GM23248 (cell line): ENCODE measurements at places on chromosomes 3 and 15. TPM values are rescaled to one million over a fixed set of nuclear protein-coding genes. Genes with fewer than 3 reads are reported as not detected.

XCR1 gene
- not detected in 2 replicates for total RNA-seq

RAD51 gene
- 5.1 and 7.1 TPM in 2 replicates for total RNA-seq

ATP13A5 gene
- total RNA-seq, result not detected in 2 replicates

GRCh38 chr3:53630547-53630946, 136.1 kb downstream of the CACNA1D start:
- no peak for DNase-seq

- DNase-seq, result peak; percentile 17
Observed at GRCh38 chr3:183188895-183189462, 26.4 kb upstream of the LAMP3 start.

OTOL1 gene
- not detected in 2 replicates for total RNA-seq

ASTE1 gene
- total RNA-seq, result 4.8 and 5.8 TPM in 2 replicates

- DNase-seq, result peak; percentile 72
Observed at GRCh38 chr3:146464005-146464595, 5.3 kb downstream of the PLSCR2 start.

GRCh38 chr15:70643783-70644125, 119.6 kb downstream of the UACA start:
- peak; percentile 44 for DNase-seq

- DNase-seq, result no peak
Observed at GRCh38 chr15:70079888-70080287, 17.8 kb downstream of the TLE3 start.

DNA sequence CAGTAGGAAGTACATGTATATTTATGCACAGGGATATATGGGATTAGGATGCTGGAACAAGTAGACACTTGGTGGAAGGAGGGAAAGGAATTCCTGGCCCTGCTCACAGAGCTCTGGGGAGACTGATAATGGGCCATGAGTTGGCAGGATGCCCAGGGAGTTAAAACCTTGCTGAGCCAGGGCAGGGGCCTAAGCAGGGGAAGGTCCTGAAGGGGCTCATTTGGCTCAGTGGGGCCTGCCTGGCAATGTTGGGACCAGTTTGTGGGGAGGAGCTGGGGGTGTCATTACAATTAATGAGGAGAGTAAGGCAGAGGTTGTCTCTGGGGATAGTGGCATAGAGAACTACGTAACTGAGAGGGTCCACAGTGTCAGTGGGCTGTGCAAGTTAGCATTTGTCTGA, 124.2 kb upstream of the ADPGK start:
- no peak for DNase-seq

DNA sequence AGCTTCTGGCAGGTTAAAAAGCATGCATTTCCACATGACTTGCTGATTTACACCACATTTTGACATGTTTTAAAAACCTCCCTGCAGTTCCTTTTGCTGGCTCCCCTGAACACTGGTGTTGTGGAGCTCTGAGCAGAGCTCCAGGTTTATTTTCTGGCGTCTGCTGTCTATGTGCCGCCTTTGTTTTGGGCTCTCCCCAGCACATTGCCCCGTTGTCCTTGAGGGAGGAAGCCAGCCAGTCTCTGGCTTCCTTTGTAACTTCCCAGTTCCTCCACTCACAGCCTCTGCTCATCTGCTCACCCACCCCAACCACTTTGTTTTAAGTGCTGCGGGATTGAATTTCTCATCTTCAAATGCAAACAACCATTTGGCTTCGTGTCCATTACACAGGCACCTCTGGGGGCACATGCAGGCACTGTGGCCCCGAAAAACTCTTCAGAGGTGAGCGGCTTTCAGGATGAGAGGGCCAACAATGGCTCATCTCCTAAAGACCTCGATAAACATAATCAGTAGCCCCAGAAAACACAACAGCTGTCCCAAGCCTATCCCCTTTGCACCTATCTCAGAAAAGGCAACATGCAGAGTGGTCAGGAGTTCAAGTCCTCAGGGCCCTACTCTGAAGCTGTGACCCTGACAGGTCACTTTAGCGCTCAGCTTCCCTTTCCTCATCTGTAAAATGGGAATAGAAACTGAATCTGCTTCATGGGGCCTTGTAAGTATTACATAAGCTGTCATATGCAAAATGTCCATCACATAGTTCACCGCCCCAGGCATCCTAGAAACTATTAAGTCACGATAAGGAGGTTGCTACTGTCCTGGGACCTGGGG, 1.3 kb upstream of the MEF2A start:
- peak; percentile 52 for DNase-seq

IL17RE gene
- total RNA-seq, result 0.51 and 5.5 TPM in 2 replicates

PLOD2 gene
- 306 and 330 TPM in 2 replicates for total RNA-seq

- DNase-seq, result no peak
Observed at GRCh38 chr15:62940093-62940754, 102.3 kb upstream of the TPM1 start.

FSIP1 gene
- 1.6 and 2.4 TPM in 2 replicates for total RNA-seq

DNA sequence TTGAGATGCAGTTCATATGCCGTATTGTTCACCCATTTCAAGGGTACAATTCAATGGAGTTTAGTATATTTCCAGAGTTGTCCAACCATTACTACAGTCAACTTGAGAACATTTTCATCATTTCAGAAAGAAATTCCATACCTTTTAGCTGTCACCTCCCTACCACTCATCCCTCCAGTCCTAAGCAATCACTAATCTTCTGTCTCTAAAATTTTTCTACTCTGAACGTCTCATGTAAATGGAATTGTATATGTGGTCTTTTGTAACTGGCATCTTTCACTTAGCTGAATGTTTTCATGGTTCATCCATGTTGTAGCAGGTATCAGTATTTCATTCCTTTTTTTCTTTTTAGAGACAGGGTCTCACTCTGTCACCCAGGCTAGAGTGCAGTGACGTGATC, 51.1 kb downstream of the CMTM7 start:
- DNase-seq, result peak; percentile 68

ADGRG7 gene
- not detected in 2 replicates for total RNA-seq

DNA sequence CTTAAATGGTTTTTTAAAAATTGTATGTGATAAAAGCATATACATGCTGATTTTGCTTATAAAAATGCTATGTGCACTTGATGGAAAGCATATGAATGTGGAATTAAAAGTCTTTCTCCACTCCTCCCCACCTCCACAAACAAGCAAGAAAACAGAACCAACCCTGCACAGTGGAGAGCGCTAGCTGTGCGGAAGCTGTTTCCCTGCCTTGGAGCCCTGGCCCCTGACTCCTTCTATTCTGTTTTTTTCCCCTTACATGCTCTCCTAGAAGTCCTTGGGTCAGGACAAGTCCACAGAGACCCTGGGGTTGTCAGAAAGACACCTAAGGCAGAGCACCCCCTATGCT, 64.2 kb downstream of the BOC start:
- no peak for DNase-seq

- DNase-seq, result no peak
Observed at GRCh38 chr15:31341496-31342195, 15.0 kb downstream of the KLF13 start.

DNA sequence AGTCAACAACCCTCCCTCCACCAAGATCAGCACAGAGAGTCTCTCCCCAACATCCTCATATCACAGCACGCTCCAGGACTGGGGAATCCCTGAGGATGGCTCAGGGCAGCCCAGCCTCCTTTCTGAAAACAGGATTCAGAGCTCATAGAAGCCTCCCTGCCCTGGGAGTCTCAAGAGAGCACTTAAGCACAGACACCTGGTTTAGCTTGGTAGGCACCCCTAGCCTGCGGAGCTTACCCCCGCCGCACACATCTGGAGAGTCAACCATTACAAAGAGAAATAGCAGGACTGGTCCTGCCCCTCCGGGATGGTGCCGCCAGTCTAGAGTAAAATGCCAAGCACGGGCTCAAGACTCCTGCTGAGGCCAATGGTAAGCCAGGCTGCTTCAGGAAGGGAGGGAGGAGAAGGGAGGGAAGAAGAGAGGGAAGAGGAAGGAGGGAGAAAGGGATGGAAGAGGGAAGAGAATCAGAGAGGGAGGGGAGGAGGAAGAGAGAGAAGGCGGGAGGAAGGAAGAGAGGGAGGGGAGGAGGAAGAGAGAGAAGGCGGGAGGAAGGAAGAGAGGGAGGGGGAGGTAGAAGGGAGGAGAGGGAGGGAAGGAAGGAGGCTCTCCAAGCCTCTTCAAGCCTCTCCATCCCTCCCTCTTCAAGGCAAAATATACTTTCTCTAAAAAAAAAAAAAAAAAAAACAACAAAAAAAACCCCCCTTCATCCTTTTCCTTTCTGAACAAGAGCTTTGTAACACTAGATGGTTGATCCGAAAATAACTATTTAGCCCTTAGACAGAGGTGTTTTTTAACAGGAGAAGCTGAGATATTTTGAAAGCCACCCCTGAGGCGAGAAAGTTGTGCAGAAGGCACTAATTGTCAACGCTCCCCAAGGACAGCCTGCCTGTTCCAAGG, 278.6 kb upstream of the TLE3 start:
- no peak for DNase-seq

DNA sequence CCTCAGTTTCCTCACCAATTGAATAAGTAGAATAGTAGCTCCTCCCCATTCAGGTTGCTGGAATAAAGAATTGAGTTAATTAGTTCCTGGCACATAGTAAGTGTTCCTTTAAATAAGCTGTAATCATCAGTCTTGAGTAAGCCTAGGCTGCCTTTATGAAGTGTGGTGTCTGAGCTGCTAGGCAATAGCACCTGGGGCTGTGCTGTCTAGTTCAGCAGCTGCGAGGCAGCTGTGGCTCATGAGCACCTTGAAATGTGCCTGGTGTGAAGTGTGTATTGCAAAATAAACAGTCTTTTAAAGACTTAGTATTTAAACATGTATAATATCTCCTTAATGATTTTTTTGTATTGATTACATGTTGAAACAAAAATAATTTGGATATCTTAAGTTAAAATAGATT, 77.6 kb downstream of the TOP2B start:
- DNase-seq, result no peak

- peak; percentile 35 for DNase-seq
Observed at GRCh38 chr3:61315871-61316270, 64.6 kb upstream of the FHIT start.

DNA sequence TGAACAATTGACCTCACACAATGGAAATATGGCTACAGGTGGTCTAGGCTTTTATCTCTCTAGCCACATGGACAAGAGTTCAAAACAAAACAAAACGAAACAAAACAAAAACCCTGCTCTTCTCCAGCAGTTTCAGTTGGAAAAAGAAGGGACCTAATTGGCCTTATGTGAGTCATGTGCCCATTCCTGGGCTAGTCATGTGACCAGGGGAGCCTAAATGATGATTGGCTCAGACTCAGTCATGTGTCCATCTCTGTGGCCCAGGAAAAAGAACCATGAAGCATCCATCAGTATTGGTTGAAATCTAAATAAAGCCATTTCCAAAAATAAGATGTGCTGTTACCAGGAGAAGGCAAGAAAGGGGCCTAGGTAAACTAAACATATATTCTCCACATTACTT, 96.8 kb downstream of the ANXA2 start:
- DNase-seq, result peak; percentile 6

DNA sequence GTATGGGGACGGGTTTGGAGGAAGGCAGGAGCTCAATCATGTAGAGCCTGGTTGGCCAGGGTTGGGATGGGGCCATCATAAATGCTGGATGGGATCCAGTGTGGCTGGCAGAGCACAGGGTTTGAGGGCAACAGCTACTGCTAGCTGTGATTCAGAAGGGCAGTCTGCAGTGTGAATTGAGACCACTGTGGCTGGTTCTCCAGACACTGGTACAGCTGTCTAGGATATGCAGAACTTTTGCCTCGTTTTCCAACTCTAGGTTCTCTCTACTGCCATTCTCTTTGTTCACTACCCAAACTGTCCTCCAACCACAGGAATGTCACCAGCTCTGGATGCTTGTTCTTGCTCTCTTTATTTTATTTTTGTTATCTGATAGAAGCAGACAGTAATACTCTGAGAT, 543.6 kb downstream of the AGBL1 start:
- no peak for DNase-seq

- peak; percentile 100 for DNase-seq
Observed at GRCh38 chr15:96330450-96331143, at the start of gene NR2F2. NR2F2 (plus strand) TSS chr15:96330700; CDS start chr15:96332106, 1,406 bp downstream.

GRCh38 chr15:31217566-31218270, 108.9 kb upstream of the KLF13 start:
- no peak for DNase-seq

BCHE gene
- not detected in 2 replicates for total RNA-seq

DNA sequence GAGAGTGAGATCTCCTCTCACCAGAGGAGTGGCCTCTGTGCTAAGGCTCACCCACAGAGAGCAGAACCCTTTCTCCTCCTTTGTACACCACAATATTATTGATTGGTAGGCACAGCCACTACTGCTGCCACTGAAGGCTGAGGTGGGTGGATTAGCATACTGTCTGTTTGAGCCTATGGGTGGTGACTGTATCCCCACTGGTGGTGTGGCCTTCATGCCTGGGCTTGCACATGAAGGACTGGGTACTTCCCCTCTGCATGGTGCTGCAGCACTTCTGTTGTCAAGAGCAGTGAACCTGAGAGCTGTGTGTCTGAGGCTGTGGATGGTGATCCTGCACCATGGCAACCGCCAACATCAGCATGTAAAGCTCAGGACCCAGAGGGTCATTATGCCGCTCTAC, 35.7 kb upstream of the NECTIN3 start:
- DNase-seq, result no peak

- DNase-seq, result no peak
Observed at GRCh38 chr15:40061212-40061901, 22.4 kb upstream of the SRP14 start.

GRCh38 chr3:132543011-132543739, 53.9 kb upstream of the ACKR4 start:
- peak; percentile 94 for DNase-seq

DNA sequence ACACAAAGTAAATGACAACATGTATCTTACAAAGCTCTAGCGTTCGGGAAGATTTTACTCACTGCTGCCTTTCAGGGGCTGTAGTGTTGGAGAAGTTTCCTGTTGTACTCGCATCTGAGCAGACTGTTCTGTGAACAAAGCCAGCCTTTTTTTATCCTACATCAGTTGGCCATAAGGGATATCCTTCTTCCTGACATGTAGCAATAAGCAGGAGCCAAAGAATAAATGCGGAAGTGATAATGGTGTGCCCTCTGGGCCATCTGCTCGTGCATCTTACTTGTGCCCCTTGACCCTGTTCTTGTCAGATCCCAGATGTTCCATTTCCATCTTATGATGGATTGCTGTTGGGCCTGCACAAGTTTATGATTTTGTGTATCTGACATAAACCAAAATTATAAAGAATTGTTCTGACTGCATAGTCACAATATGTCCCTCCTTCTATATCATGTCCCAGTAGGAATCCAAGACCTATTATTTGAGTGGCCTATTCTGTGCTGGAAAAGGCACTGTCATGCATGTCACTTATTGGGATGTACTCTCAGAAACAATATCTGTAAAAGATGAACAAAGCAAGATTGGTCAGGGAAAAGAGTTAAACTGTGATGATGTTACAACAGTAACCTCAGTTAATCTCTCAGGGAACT, 631.3 kb downstream of the NSUN3 start:
- DNase-seq, result no peak

GRCh38 chr3:117417411-117417810, 707.8 kb downstream of the TUSC7 start:
- peak; percentile 32 for DNase-seq

GUCA1C gene
- total RNA-seq, result not detected in 2 replicates

LOXL1 gene
- total RNA-seq, result 534 and 540 TPM in 2 replicates

PLA2G4D gene
- not detected in 2 replicates for total RNA-seq

MKRN2OS gene
- not detected in 2 replicates for total RNA-seq

KNG1 gene
- not detected in 2 replicates for total RNA-seq

DNA sequence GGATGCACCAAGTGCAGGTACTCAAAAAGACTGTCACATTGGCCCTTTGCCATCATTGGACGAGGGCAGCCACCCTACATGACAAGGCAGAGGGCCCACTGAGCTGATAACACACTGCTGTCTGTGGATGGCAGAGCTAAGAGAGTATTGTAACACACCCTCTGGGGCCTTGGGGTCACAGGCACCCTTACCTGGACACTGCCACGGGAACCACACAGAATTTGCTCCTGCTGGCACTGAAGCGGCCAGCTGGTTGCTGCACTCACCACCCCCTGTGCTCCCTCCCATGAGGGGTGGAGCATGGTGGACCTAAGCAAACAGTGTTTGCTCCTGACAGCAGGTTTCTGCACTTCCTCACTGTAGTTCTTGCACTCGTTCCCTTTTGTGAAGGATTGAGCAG, 208.2 kb upstream of the SGO1 start:
- DNase-seq, result no peak
